Dermis blood vessel endothelial cell (primary cell): ENCODE measurements at places on chromosomes 13 and 19. TPM values are rescaled to one million over a fixed set of nuclear protein-coding genes. Genes with fewer than 3 reads are reported as not detected.

- DNase-seq, result peak; percentile 99
Measured at GRCh38 chr19:7920519-7921301, 572 bp downstream of the SNAPC2 start.

- no peak for DNase-seq
Measured at GRCh38 chr13:22082030-22082429, 411.2 kb downstream of the FGF9 start.

The FFAR2 gene
- not detected in 2 replicates for total RNA-seq

DNA sequence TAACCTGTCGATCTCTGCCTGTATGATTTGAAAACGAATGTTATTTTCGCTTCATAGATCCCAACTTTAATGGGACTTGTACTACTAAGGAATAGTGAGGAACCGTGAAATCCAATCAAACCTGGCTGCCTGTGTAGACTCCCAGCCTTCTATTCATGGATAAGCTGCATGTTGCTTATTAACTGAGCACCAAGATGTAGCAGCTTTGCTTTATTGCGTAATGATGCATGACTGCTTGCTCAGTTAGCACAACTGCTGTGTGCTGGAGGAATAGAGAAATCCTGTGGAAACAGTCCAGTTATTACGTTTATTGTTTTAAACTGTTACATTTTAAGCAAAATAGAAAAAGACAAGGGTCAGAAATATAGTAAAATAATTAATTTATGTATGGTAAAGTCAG, 108.2 kb downstream of the SHISA2 start:
- no peak for DNase-seq

The FCER2 gene
- not detected in 2 replicates for total RNA-seq

The HSD17B14 gene
- total RNA-seq, result 1.5 and 8.0 TPM in 2 replicates

GRCh38 chr13:51772105-51772455, 31.9 kb downstream of the DHRS12 start:
- no peak for DNase-seq

The RHPN2 gene
- 8.0 and 13.4 TPM in 2 replicates for total RNA-seq

- DNase-seq, result no peak
Measured at GRCh38 chr13:90956031-90956430, 391.5 kb upstream of the MIR17HG start.

The RGCC gene
- 79.7 and 174 TPM in 2 replicates for total RNA-seq

The GFY gene
- total RNA-seq, result not detected in 2 replicates

DNA sequence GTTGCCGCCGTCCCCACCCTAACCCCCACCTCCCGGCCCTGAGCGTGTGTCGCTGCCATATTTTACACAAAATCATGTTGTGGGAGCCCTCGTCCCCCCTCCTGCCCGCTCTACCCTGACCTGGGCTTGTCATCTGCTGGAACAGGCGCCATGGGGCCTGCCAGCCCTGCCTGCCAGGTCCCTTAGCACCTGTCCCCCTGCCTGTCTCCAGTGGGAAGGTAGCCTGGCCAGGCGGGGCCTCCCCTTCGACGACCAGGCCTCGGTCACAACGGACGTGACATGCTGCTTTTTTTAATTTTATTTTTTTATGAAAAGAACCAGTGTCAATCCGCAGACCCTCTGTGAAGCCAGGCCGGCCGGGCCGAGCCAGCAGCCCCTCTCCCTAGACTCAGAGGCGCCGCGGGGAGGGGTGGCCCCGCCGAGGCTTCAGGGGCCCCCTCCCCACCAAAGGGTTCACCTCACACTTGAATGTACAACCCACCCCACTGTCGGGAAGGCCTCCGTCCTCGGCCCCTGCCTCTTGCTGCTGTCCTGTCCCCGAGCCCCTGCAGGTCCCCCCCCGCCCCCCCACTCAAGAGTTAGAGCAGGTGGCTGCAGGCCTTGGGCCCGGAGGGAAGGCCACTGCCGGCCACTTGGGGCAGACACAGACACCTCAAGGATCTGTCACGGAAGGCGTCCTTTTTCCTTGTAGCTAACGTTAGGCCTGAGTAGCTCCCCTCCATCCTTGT, 6.4 kb downstream of the YIPF2 start:
- no peak for DNase-seq

The EPSTI1 gene
- 2.0 and 4.2 TPM in 2 replicates for total RNA-seq

DNA sequence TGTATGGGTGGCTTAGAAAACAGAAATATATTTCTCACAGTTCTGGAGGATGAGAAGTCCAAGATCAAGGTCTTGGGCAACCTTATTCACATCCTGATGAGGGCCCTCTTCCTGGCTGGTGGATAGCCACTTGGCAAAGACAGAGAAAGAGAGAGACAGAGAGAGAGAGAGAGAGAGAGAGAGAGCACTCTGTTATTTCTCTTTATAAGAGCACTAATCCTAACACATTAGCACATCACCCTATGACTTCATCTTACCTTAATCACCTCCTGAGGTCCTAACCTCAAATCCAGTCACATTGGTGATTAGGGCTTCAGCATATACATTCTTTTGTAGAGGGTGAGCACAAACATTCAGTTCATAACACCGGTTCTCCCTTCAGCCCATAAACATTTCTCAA, 430.3 kb downstream of the EFNB2 start:
- no peak for DNase-seq

The ADGRE2 gene
- total RNA-seq, result 0.09 and 0.17 TPM in 2 replicates

The ZNF536 gene
- under 0.01 TPM in 1 of 2 replicates, not detected in the other for total RNA-seq

DNA sequence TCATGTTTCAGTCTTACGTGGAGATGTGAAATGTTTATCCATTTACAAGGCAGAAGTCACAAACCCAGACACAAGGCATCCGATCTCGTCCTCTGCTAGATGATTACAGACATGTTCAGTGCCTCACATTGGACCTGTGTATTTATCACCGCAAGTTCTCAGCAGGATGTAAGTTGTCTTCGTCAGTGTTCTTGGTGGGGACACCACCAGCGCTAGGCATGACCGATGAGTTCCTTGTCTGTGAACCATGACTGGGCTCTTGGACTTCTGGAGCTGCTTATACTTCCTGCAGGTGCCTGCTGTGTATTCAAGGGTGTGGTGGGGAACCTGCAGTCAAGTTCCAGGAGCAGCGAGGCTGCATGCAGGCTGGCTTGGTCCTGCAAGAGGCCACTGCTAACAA, 105.4 kb downstream of the URI1 start:
- no peak for DNase-seq

The KIR2DL3 gene
- not detected in 2 replicates for total RNA-seq

The MYH14 gene
- total RNA-seq, result 0.17 and 0.28 TPM in 2 replicates

- DNase-seq, result no peak
Measured at GRCh38 chr19:15141143-15141542, 33.9 kb downstream of the SYDE1 start.

The FLT3LG gene
- 1.2 and 1.6 TPM in 2 replicates for total RNA-seq

GRCh38 chr19:1156830-1157615, 17.0 kb downstream of the SBNO2 start:
- DNase-seq, result no peak

DNA sequence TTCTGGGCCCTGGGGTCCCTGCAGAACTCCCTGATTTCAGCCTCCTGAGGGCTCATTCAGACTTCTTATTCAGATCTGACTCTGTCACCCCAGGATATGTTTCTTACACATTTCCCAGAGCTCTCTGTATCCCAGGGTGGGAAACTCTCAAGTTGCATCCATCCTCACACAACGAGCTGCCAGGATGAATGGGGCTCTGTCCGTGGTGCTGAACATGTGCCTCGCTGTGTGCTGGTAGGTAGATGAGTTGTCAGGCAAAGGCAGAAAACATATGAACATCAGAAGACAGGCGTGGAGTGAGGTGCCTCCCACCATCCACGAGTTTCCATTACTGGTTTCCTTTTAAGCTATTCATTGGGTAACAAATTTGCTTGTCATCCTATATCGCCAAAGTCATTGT, 11.4 kb upstream of the IGFL1 start:
- peak; percentile 54 for DNase-seq

- peak; percentile 16 for DNase-seq
Measured at GRCh38 chr19:5166262-5166661, 174.3 kb downstream of the PTPRS start.

- DNase-seq, result peak; percentile 84
Measured at GRCh38 chr19:18349524-18350128, 9.2 kb downstream of the PGPEP1 start.

- DNase-seq, result peak; percentile 64
Measured at GRCh38 chr19:38304866-38305429, 897 bp downstream of the C19orf33 start.

The FDX2 gene
- total RNA-seq, result 18.7 and 25.4 TPM in 2 replicates

DNA sequence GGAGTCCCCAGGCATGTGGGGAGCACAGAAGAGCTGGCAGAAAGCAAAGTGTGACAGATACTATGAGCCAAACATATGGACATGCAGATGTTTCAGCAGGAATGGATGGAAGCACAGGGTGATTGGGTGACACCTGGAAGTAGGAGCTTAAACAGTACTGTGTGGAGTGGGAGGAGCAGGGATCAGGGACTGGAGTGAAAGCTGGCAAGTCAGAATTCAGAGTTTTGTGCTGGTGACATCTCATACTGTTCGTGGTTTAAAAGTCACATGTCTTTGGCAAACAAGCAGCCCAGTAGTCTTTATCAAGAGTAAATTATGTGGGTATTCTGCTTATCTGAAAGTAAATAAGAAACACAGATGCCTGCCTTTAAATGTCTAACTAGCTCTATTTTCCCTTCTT, 408.2 kb downstream of the COG6 start:
- no peak for DNase-seq

- DNase-seq, result peak; percentile 62
Measured at GRCh38 chr13:110407531-110407930, 100.4 kb downstream of the COL4A2 start.

- DNase-seq, result no peak
Measured at GRCh38 chr13:60494296-60494695, 97.3 kb downstream of the TDRD3 start.

DNA sequence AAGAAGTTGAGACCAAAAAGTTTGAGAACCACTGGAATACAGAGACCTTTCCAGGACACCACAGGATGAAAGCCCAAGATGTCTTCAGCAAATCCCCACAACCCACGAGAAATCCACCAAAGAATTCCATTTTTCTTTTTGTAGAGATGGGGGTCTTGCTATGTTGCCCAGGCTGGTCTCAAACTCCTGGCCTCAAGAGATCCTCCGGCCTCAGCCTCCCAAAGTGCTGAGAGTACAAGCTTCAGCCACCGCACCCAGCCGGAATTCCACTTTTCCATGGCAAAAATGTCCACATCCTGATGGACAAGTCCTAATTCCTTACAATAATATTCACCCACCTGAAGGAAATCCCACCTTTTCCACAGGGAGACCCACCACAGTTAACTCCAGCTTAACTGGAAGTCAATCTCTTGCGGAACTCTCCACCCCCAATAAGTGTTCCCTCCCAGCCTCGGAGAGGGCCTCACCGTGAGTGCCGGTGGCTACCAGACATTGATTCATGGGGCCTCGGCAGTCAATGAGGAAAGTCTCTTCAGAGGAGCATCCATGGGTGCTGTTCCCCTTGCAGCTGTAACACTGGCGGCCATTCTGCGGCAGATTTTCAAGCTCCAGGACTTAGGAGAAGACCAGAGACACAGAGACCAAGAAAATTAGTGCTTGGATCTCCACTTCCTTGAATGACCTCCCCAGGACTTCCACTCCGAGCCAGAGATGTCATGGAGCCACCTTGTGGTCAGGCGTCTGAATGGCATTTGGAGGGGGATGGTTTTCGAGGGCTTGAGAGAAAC, 12.3 kb upstream of the CADM4 start:
- peak; percentile 85 for DNase-seq

DNA sequence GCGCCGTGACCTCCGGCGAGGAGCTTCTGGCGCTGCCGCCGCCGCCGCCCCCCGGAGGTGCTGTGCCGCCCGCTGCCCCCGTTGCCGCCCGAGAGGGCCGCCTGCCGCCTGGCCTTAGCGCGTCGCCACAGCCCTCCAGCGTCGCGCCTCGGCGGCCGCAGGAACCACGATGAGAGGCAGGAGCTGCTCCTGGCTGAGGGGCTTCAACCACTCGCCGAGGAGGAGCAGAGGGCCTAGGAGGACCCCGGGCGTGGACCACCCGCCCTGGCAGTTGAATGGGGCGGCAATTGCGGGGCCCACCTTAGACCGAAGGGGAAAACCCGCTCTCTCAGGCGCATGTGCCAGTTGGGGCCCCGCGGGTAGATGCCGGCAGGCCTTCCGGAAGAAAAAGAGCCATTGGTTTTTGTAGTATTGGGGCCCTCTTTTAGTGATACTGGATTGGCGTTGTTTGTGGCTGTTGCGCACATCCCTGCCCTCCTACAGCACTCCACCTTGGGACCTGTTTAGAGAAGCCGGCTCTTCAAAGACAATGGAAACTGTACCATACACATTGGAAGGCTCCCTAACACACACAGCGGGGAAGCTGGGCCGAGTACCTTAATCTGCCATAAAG, 4.8 kb downstream of the PDX1 start:
- no peak for DNase-seq

DNA sequence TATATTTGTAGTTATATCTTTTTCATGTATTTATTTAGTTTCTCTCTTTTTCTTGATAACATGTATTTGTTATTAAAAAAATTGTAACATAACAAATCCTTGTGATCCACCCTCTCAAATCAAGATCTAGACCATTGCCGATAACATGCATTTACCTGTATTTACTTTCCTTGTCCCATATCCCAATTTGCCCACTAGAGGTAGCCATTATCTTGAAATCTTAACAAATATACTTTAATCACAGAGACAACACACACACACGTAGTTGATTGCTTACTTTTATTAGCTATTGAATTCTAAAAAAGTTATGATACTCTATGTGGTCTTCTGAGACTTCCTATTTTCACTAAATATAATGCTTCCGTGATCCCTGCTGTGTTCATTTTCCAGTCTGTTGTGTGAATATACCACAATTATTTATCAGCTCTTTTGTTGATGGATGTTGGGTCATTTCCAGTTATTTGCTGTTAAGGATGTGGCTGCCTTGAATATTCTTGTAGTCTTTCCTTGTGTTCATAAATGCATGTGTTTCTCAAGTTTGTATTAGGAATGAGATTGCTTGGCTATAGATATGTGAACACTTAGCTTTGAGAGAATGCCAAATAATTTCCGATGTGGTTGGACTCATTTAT, 31.3 kb upstream of the ZMYM2 start:
- peak; percentile 65 for DNase-seq

- DNase-seq, result no peak
Measured at GRCh38 chr19:13408889-13409518, 97.3 kb downstream of the CACNA1A start.

The RNF126 gene
- total RNA-seq, result 25.0 and 38.8 TPM in 2 replicates

- no peak for DNase-seq
Measured at GRCh38 chr19:13483215-13483614, 23.1 kb downstream of the CACNA1A start.

DNA sequence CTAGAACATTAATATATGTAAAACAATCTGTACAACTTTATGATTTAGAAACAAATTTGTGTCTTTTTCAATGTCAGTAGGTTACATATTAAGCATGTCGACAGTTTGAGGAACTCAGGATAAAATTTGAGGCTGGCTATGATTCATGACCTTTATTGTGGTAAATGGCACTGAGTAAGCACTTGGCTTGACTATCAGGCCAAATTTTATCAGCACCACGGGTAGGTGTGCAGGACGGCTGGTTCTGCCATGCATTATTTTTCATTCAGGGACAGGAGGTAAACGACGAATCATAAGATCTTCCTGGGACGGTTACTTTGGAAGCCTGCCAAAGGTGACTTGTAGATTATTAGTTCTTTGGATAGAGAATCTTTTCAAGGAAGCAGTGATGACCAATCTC, 19.9 kb upstream of the CYP4F8 start:
- DNase-seq, result no peak
